ENCODE measurements at places on chromosomes 7 and 10. TPM values are rescaled to one million over a fixed set of nuclear protein-coding genes. Genes with fewer than 3 reads are reported as not detected.

PDE6C gene
- total RNA-seq: not detected

CXCL12 gene
- total RNA-seq: 142 TPM

ARHGAP22 gene
- 2.8 TPM for total RNA-seq

PRR15 gene
- total RNA-seq: 0.79 TPM

UCN3 gene
- total RNA-seq: not detected

RHOBTB1 gene
- 16.0 TPM for total RNA-seq

ACHE gene
- total RNA-seq: 2.1 TPM

CTAGE8 gene
- total RNA-seq: not detected

MAGI2 gene
- 3.8 TPM for total RNA-seq

TACR2 gene
- not detected for total RNA-seq

SNX10 gene
- 1.7 TPM for total RNA-seq

PAX2 gene
- not detected for total RNA-seq

SPDYE2B gene
- total RNA-seq: not detected

CROT gene
- total RNA-seq: 8.1 TPM

IDI2 gene
- 0.72 TPM for total RNA-seq

GNG11 gene
- total RNA-seq: 18.0 TPM

ANKRD30A gene
- total RNA-seq: not detected

SFMBT2 gene
- 3.7 TPM for total RNA-seq

GHRHR gene
- total RNA-seq: not detected

MRC1 gene
- total RNA-seq: 4.8 TPM

KIAA1217 gene
- 40.6 TPM for total RNA-seq

PIP gene
- not detected for total RNA-seq

GPC2 gene
- total RNA-seq: 1.1 TPM

COL28A1 gene
- 1.2 TPM for total RNA-seq

LIPK gene
- total RNA-seq: not detected

ADRA2A gene
- total RNA-seq: 0.19 TPM

PHYHIPL gene
- not detected for total RNA-seq

SLC26A3 gene
- not detected for total RNA-seq

PPP1R9A gene
- total RNA-seq: 24.1 TPM

OLAH gene
- not detected for total RNA-seq

SRGN gene
- total RNA-seq: 30.3 TPM

PLXNA4 gene
- total RNA-seq: 10.5 TPM

AP4M1 gene
- total RNA-seq: 14.4 TPM

TNRC18 gene
- 26.4 TPM for total RNA-seq

PRPS1L1 gene
- total RNA-seq: not detected

ZNF117 gene
- total RNA-seq: 1.4 TPM

NPTX2 gene
- total RNA-seq: 1.5 TPM

OPN1SW gene
- total RNA-seq: not detected

CFAP69 gene
- total RNA-seq: 2.7 TPM

TAS2R3 gene
- 0.25 TPM for total RNA-seq

CPN1 gene
- not detected for total RNA-seq

BHLHA15 gene
- not detected for total RNA-seq
